ENCODE measurements at places on chromosomes 3 and 15.

GRCh38 chr3:197174927-197175326, 123.5 kb downstream of the DLG1 start:
- DNase-seq, result no peak

DNA sequence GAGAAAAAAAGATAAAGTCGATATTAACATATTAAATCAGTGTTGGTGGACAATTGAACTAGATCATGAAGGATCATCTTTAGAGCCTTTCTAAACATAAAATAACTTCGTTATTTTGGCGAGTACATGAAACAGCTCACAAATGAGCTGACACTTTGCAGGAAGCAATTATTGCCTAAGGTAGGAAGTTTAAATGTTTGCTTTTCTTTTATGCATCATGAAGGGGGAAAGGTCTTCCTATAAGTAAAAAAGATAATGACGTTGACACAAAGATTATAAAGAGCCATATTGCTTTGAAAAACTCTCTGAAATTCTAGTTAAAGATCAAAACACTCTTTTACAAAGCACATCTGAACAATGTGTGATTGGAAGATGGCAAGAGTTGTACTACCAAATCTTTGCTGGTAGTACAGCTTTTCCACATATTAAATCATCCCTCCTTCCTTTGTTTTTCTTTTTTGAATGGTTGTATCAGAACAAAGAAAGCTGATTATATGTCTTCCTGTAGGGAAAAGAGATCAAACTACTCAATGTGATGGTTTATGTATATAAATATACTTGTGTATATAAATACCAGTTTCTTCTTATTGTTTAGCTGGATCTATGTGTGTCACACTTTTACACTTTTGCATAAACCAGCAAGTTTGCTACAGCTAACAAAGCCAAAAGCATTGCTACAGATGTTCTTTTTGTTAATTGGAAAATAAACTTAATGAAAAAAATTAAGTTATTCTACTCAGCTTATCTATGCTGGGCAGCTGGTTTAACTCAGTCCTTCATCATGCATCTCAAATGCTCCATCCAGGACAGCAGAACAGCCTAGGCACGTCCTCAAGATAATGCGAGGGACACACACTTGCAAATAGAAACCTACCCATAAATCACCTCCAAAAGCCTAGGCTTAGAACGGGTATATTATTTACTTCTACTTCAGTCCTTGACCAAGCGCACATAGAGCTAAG, 850.8 kb upstream of the ROBO1 start:
- DNase-seq, result no peak

DNA sequence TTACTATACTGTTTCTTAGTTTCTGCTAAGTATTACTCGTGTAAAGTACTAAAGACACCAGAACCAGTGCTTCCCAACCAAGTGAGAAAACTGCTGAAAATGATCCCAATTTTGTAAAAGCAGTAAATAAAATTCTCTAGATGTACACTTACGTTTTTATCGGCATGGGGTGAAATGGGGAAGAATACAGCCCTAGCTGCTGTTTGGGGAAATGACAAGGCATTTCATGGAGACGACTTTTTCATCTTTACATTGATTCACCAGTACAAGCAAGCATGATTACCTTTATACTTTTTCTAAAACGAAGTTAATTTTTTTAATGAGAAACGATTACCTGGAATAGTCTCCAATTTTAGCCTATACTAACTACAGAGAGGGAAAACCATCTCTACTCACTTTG, 1.4 kb downstream of the PSMD6 start:
- no peak for DNase-seq

DNA sequence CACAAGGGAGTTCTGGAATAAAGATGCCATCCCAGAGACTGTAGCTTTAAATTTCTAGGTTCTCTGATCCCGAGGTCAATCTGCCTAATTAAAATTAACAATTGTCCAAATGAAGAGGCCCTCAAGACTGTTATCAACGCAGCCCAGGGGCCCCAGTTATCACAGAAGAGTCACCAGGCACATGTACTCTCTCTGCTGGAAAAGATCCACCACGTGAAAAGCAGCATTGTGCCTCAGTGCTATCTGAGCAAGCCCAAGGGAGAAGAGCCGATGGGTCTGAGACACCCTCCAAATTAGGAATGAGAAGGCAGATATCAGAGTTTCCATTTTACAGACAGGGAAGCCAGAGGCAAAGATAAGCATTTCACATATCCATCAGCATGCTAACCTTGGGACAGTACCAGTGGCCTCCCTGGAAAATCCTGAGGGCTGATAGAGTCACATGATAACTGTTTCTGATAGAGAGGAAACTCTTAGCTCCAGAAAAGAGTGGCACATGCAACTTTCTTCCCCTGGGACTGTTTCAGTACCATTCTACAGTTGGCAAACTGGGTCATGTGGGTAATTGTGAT, 55.5 kb downstream of the ITGB5 start:
- DNase-seq, result no peak

Data from mucosa of gallbladder (tissue), 1 donor.